Regular cardiac myocyte (primary cell): ENCODE measurements at places on chromosomes 13 and 19. TPM values are rescaled to one million over a fixed set of nuclear protein-coding genes. Genes with fewer than 3 reads are reported as not detected.

Gene C1QTNF9B
- total RNA-seq: not detected in 2 replicates

Gene ATP8A2
- total RNA-seq: under 0.01 TPM in 1 of 2 replicates, not detected in the other

Gene GRIN2D
- total RNA-seq: 0.28 and 0.38 TPM in 2 replicates

Gene ZSCAN5C
- total RNA-seq: not detected in 2 replicates

Gene PGLYRP1
- not detected in 2 replicates for total RNA-seq

Gene TEX101
- total RNA-seq: not detected in 2 replicates

Gene ZC3H4
- total RNA-seq: 3.9 and 23.0 TPM in 2 replicates
